ENCODE measurements at places on chromosomes 13 and 19.

- DNase-seq, result no peak
Measured at GRCh38 chr13:21142766-21143165, 33.6 kb downstream of the SKA3 start.

DNA sequence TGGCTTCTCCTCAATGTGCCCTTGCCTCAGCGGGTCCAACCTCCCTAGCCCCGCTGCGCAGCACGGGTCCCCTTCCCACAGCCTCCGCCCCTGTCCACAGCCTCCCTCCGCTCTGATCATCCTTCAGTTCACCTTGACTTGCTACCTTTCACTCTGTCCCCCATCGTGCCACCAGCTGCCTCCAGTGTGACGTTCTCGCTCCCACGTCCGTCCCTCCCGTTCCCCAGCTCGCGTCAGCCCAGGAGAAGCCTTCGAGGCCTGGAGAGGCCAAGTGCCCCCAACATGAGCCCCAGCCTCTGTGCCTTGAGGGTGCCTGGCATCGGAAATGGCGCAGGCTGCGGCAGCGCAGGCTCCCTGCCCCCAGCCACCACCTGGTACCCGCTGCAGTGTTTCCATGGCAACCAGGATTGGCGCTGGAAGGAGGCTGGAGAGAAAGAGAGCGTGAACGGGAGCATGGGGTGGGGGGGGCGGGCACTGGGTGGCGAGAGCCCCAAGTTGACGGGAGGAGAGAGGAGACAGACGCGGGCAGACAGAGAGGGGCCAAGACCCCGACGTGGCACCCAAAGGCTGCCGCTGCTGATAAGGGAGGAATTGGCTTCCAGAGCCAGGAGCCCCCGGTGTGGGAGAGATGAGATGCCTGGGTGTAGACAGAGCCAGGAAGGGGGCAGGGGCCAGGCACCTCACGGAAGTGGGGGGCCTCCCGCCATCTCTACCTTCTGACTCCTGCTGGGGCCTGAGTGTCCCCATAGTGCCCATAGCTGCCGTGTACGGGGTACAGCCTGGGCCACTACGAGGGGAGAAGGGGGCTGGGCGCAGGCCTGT lies 844 bp upstream of the ASPDH start:
- DNase-seq, result no peak

- peak; percentile 47 for DNase-seq
Measured at GRCh38 chr19:41957838-41958366, 1.2 kb downstream of the RABAC1 start.

- no peak for DNase-seq
Measured at GRCh38 chr13:59665732-59666131, 498.0 kb downstream of the DIAPH3 start.

GRCh38 chr19:45641274-45642105 lies 2.3 kb upstream of the EML2 start:
- peak; percentile 81 for DNase-seq

DNA sequence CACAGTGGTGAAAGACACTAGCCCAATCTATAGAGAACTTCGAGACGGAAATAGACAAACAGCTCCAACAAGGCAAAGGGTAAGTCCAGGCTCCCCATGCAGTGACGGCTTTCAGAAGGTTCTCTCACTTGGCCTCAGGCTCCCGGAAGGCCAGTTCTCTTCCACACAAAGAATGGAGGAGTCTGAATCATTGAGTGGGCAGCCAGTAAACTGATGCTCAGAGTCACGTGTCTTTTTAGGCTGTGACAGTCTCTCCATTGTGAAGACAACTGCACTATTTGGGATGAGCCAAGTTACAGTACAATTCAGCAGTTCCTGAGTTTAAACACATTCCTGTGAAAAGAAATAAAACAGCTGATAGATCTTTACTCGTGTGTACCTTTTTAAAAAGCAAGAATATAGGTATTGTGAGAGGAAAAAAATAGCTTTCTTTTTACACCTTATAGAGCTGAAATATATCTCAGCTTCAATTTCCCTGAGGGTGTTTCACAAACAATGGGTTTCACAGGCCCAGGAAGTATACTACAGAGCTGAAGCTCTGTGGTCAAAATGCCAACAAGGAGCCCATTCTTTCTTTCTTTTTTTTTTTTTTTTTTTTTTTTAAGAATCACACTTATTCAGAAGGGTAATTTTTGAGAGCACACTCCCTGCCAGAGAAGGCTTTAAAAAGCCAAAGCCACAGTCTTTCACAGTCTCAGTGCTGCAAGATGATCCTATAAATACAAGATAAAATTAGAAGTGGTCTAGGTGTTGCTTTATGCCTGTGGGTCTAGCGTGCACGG lies 135.1 kb downstream of the FREM2 start:
- no peak for DNase-seq

DNA sequence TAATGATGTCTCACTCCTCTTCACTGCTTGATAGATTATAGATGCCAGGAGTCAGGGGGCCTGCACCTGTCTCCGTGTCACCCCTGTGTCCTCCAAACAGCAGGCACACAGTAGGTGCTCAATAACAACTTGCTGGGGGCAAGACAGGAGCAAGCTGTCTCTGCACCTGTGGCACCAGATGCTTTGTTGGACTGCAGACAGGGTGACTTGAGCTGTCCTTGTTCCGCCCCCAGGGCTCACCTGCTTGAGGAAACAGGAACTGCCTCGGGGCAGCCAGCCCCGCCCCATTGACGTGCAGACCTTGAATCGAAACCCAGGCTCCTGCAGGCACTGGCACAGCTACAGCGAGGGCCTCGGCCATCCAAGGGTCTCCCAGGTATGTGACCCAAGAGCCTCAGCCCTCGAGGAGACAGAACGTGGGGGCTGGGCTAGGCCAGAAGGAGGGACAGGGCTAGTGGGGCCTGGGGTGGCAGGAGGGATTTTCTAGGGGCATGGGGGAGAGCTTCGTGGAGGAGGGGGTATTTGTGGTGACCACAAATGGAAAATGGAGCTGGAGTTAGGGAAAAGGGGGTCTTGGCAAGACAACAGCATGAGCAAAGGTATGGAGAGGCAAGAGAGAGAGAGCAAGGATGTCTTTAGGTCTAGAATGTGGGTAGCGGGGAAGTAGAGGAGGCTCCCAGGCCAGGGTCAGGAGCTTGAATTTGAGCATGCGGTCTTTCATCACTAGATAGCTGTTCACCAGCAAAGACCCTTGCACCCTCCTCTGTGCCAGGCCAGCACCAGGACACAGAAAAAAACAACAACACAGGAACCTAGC lies at the start of gene HSH2D:
Gene HSH2D, plus strand, starts transcription at position 287 of the 817 bp plus-strand sequence. CDS start 5,066 bp downstream, outside the sequence.
- DNase-seq, result peak; percentile 74

DNA sequence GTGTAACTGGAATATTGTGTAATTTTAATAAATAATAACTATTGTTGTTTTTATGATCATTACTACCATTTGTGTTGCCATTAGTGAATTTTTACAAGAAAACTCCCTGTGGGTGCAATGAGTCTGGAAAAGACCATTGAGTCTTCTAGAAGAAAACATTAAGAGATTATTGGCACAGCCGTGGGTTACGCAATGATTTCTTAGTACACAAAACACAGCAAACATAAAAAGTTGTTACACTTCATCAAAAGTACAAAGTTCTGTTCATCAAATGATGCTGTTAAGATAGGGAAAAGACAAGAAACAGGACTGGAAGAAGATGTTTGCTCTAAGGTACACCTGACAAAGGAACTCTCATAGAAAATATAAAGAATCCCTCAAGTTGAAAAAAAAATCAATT lies 41.6 kb downstream of the ZNF331 start:
- no peak for DNase-seq

GRCh38 chr13:23516190-23516589 lies 54.0 kb upstream of the TNFRSF19 start:
- no peak for DNase-seq

DNA sequence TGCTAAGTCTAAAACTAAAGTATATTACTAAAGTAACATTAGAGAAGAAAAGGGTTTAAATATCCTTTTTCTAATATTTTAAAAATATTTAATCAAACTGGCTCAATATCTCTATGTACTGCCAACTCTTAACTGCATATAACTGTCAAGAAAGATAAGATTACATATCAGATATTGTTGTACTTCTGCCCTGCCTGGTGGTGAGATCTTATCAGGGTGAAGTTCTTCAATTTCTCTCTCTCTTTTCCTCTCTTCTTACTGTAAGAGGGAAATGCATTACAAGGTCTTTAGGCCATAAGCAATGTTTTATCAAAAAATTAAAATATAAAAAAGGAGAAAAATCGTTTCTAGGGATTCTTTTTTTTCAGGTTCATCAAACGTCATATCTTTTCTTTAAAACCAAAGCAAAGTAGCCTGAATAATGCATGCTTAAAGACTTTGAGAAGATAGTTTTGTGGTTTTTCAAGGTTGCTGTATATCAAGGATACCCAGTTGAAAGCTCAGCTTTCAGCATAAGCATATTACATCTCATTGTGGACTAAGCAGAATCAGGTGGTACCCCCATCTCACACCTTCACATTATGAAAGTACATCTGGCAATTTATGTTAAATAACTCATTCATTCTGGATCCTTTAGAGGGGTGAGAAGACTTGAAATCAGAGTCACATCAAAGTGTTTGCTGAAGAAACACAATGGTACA lies 1625.7 kb upstream of the SLC10A2 start:
- no peak for DNase-seq

DNA sequence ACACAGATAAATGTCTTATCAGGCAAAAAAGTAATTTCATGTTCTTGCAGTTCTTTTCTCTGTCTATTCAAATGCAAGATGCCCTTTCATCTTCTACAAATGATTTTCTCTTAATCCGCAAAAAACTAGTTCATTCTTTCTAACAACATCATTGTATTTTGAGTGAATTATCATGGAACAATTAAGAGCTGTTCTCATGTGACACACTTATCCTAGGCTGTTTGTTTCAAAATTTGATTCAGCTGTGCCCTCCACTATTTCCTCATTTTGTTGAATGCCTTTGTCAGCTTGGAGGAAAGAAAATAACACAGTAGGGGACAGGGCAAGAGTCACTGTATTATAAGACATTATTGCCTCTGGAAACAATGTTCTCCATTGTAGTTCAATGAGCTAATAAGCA lies 396.9 kb downstream of the KCTD12 start:
- no peak for DNase-seq

DNA sequence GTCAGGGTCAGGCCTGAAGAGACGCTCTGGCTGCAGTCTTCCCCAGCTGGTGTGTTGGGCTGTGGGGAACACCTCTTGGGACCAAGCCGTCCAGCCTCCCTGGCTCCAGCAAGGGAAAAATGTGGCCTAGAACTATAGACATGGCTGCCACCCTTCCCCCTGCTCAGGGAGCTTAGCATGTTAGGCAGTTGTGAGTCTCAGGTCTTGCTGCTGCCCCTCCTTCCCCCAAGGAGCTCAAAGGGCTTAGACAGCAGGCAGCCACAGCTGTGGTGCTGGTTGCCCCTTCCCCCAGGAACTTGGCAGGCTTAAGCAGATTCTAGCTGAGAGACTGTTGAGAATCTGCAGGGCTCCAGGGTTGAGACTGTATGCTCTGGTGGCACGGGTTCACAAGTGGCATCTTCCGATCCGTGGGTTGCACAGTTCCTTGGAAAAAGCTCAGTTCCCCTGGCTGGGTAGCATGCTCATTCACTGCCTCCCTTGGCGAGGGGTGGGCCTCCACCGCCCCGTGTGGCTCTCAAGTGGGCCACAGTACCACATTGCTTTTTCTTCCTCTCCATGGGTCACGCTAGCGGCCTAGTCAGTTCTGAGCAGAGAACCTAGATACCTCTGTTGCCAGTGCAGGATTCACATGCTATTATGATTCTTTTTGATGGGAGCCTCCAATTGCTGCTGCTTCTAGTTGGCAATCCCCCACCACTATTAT lies 1258.6 kb downstream of the OLFM4 start:
- DNase-seq, result no peak

DNA sequence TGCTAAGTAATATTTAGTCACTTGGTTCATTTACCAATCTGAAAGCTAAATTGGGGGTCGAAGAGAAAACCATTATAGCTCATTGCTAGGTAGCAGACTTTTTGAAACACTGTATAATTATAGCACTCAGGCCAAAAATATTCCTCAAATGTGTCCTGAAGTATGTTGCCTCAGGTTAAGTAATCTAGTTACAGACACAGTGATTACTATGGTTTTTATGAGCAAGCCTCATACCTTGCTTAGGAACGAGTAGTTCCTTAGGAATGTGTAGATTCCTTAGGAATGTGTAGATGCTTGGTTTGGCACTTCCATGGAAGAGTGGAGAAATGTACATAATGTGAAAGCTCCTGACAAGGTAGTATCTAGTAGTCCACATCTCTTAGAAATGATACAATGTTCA lies 387.5 kb downstream of the LMO7 start:
- no peak for DNase-seq

DNA sequence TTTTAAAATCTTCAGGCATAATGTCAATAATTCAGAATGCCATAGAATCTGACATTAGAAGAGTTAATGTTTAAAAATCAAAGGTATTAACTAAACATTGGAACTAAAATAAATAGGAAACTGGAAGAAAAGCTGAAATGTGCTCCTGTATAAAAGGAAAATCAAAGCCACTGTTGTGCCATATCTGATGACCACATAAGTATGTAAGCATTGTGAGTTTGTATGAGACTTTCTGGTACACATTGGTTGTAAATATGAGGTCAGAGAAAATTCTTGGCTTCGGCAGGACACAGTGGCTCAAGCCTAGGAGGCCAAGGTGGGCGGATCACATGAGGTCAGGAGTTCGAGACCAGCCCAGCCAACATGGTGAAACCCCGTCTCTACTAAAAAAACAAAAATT lies 48.3 kb upstream of the INTS6 start:
- no peak for DNase-seq

DNA sequence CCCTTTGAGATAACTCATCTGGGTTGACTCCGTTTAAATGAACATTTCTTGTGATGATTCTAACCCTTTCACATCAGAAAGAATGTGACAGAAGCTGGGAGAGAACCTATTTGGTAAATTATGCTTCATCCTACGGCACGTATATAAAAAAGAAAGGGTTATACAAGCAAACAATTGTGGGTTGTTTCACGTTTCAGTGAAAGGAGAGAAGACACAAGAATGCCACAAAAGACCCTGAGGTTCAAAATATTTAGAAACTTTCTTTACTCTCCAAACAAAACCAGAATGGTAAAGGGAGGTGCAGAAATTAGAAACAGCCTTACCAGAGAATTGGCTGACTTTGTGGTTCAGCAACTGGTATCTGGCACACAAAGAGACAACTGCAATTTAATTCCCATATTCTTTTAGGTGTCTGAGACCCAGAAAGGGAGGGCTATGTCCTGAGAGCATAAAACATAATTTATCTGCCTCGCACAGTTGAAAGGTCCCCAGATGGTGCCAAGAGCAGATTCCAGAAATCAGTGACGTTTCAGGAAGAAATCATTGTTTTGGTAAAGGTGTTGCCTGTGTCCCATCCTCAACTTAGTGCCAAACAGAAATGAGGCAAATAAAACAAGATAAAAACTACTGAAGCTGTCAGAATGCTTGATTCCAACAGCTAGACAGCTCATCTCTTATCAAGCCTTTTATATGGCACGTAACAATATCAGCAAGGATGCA lies 361.4 kb downstream of the EFNB2 start:
- DNase-seq, result no peak

DNA sequence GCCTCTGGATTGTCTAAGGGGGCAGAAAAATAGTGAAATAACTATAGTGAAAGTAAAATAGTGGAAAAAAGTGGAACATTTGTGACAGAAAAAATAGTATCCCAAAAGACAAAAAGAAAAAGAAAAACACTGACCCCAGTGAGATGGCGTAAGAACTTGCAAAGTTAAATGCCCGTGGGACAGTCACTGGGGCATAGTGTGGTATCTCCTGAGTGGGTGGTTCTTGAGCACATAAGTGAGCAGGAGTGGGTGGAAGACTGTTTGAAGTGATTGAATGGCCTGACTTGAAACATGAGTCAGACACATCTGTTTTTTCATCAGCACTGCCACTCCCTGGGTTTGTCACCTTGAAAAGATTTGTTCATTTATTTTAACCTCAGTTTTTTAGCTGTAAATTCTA lies 2.5 kb downstream of the ZNF430 start:
- no peak for DNase-seq

GRCh38 chr13:72194523-72194922 lies 327.5 kb upstream of the DACH1 start:
- no peak for DNase-seq

GRCh38 chr19:16260160-16260811 lies 62.6 kb downstream of the AP1M1 start:
- DNase-seq, result no peak
